Activated T-cell treated with anti-CD3 and anti-CD28 coated beads, Interleukin-2, amount 50 U/mL, for 1 hour (primary cell): ENCODE measurements at places on chromosomes 6 and 20.

DNA sequence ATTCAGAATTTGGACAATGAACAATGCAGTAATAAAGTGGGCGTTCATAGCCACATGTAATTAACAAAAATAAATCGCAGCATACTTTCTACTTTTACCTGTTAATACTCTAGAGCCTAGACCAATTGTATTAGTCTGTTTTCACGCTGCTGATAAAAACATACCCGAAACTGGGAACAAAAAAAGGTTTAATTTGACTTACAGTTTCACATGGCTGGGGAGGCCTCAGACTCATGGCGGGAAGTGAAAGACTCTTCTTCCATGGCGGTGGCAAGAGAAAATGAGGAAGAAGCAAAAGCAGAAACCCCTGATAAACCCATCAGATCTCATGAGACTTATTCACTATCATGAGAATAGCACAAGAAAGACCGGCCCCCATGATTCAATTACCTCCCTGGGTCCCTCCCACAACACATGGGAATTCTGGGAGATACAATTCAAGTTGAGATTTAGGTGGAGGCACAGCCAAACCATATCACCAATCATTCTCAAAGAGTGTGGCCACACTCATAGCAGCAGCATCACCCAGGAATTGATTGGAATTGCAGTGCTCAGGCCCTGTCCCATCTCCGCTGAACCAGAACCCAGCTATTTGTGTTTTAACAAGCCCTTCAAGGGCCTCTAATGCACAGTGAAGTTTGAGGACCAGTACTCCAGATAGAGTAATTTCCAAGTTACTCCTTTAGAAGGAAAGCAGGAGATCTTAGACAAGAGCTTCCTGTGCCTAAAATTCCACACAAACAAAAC, 650.0 kb downstream of the KIF16B start:
- DNase-seq = no peak

- no peak for DNase-seq
These were observed 163.6 kb upstream of the CENPW start for GRCh38 chr6:126176282-126176681.

GRCh38 chr20:32941155-32941885, 62.9 kb downstream of the SUN5 start:
- DNase-seq = no peak

DNA sequence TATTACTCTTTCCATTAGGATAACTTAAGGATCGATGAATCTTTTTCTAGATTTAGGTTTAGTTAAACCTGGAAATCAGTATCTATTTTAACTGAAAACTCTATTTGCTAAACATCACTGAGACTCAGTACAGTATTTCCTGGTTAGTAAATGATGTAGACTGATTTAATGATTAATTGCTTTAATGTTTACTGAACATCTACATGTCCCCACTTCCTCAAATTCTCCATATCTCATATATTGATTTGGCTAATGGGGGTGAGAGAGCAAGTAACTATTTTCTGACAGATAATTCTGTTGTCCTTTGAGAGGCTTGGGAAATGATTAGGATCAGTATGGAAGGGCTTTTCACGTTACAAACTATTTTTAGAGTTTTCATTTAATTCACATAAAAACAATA, 10.3 kb downstream of the MKKS start:
- no peak for DNase-seq

- no peak for DNase-seq
These were observed 84.7 kb downstream of the HAO1 start for GRCh38 chr20:7855545-7855944.

- DNase-seq = no peak
These were observed 45.2 kb upstream of the LY86 start for GRCh38 chr6:6543181-6543879.

DNA sequence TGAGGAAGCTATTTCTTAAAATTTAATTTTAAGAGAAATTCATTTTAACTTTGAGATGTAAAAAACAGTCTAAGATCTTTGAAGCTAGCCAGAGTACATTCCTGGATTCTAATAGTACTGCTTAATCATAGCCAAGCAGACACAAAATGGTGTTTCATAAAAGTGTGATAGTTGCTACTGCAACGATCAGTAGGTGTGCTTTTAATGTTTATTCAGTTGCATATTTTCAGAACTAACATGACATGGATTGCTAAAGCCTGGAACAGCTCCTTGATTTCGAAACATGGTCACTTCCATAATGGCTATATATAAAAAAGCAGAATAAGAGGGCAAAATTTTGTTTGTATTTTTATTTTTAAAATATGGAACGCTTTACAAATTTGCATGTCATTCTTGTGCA, 35.5 kb downstream of the SESN1 start:
- no peak for DNase-seq

GRCh38 chr6:56521454-56521853, 121.2 kb downstream of the DST start:
- DNase-seq = no peak

GRCh38 chr6:136158387-136158821, 91.7 kb downstream of the MTFR2 start:
- no peak for DNase-seq
